ENCODE measurements at places on chromosomes 2 and 18. TPM values are rescaled to one million over a fixed set of nuclear protein-coding genes. Genes with fewer than 3 reads are reported as not detected.

The DSC2 gene
- total RNA-seq, result 0.65 TPM

The ATIC gene
- 223 TPM for total RNA-seq

The BMP10 gene
- total RNA-seq, result not detected

The ASB18 gene
- total RNA-seq, result 0.03 TPM

The RAB27B gene
- total RNA-seq, result 9.0 TPM

The PSME4 gene
- total RNA-seq, result 46.4 TPM

The CLEC4F gene
- total RNA-seq, result not detected

The UGT1A9 gene
- total RNA-seq, result 4.7 TPM

The PLB1 gene
- total RNA-seq, result 1.5 TPM

The GATA6 gene
- 1.7 TPM for total RNA-seq

The ANKRD30BL gene
- total RNA-seq, result not detected

The MOCOS gene
- total RNA-seq, result 4.4 TPM

The ATG16L1 gene
- 48.4 TPM for total RNA-seq

The CYP27C1 gene
- total RNA-seq, result 2.7 TPM

The SSB gene
- total RNA-seq, result 149 TPM

The SLC8A1 gene
- total RNA-seq, result 0.26 TPM

The ALPP gene
- total RNA-seq, result 5.3 TPM

The FBXO36 gene
- total RNA-seq, result 1.4 TPM

The PROKR1 gene
- 0.03 TPM for total RNA-seq

The TEX44 gene
- total RNA-seq, result not detected

The RAD51AP2 gene
- not detected for total RNA-seq

The GALR1 gene
- not detected for total RNA-seq

The TMEM18 gene
- 45.5 TPM for total RNA-seq

The KCNF1 gene
- total RNA-seq, result 44.6 TPM

The C2orf80 gene
- total RNA-seq, result not detected

The LYPD6 gene
- 0.07 TPM for total RNA-seq

The GKN1 gene
- not detected for total RNA-seq

The AQP12A gene
- total RNA-seq, result not detected

The FOXI3 gene
- not detected for total RNA-seq

The CAPN14 gene
- not detected for total RNA-seq

The SERPINB5 gene
- total RNA-seq, result 0.09 TPM

The STPG4 gene
- not detected for total RNA-seq

The KYNU gene
- 276 TPM for total RNA-seq

The CGREF1 gene
- total RNA-seq, result 8.6 TPM
